ENCODE measurements at places on chromosomes 4 and X.

GRCh38 chr4:145218251-145218650 lies 37.9 kb upstream of the OTUD4 start:
- no peak for DNase-seq

- no peak for DNase-seq
These were observed 4.8 kb upstream of the DAPP1 start for GRCh38 chr4:99811850-99812249.

- peak; percentile 66 for DNase-seq
These were observed 122.5 kb downstream of the PTTG2 start for GRCh38 chr4:38082424-38083385.

DNA sequence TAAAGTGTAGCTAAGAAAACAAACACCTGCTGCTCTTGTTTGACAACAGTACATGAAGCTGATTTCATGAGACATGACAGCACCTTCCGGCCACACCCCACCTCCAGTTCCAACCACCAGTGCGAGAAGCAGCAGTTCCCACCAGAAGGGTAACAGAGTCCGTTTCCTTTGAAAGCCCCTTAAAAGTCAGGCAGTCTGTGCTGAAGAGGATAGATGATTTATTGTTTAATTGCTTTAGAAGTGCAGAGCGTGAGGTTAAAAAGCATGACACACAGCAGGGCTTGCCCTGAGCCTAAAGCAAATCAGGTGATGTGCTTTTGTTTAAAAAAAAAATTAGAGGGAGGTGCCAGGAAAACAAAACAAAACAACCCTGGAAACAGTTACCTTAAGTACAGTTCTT lies 82.6 kb downstream of the HADH start:
- DNase-seq: no peak

- no peak for DNase-seq
These were observed 42.7 kb upstream of the MGST2 start for GRCh38 chr4:139622901-139623381.

DNA sequence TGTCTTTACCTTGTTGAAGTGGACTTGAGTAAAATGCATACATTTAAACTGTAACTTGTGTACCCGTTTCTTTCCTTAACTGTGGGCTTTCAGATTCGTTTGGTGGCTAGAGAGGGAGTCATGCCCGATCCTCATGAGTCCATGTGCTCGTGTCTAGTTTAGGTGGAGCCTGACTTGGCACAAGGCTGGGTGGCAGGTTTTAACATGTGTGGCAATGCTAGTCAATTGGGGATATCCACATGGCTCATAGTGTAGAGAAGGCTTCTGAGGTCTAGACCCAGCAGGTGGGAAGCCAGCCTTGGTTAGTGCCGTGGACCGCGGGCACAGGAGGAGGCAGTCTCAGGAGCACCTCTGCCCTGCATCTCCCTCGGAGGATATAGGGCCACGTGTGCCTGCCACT lies 48.5 kb upstream of the CLCN4 start:
- no peak for DNase-seq

DNA sequence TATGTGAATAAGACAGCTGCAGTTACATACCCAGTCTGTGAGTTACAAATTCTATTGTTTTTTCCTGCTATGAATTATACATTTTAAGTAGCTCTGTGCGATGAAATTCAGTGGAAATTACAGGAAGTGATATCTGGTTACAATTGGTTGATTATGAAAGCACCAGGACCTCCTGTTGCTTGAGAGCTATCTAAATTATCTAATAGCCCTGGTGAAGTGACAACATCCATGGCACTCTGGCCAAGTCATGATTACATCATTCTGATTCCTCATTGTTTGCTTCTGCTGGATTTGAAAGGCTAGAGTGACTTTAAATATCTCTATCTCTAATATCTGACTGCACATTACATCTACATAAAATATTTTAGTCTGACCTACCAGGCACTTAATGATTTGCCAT lies 515.0 kb downstream of the CFAP47 start:
- peak; percentile 62 for DNase-seq

DNA sequence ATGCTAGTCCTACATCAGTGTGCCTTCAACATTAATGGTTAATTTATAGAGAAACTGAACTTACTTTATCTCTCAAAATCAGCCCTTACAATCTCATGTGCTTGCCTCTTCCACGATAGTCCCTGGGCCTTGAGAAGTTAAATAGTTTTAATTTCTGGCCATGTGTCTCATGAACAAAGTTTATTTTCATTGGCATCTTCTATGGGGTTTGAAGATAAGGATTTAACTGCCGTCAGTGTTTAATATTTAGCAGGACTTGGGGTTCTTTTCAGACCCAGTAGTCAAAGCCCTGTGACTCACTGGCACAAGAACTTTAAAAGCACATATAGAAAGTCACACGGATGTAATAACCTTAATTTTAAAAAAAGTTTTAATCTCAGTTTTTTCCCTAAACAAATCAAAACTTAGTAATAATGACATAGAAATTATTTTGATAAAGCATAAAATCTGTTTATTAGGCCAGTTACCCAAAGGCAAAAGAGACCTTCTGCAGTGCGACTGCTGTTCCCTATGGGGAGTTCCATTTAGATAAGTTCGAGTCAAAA lies 10.1 kb upstream of the MPP1 start:
- peak; percentile 12 for DNase-seq

DNA sequence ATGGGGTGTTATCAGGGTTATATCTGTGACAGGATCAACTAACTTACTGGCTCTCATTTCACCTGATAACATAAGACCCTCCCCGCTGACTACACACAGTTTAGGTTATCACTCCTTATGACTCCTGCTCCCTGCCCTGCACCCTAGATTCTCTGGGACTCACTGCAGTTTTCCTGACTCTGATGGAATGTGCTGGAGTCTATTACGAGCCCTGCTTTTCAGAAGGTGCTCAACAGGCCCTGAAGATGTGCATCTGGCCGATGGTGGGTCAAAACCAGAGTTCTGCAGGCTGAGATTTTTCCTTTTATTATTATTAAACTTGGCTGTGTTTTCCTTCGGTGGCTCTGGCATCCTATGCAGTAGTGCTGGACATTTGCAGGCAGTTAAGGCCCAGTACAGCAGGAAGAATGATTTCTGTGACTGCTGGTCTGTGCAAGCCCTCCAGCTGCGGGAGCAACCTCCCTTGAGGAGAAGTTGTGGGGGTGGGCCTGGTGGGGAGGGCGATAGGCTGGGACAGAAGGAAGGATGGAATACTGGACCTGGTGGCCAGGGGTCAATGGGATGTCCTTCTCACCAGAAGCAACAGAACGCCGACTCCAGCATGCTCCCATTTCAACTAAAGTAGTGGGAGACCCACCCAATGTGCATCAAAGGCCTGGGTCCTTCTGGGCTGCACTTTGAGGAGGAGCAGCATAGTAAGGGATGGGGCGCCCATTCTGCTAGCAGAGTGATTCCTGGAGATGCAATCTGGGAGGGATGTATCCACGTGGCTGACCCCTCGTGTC lies 11.0 kb downstream of the SOD3 start:
- DNase-seq: no peak

GRCh38 chr4:181581983-181582382 lies 661.2 kb upstream of the TENM3 start:
- DNase-seq: no peak

- peak; percentile 68 for DNase-seq
These were observed 157.6 kb downstream of the RASL11B start for GRCh38 chr4:53019485-53020382.

- no peak for DNase-seq
These were observed at the start of gene IL2RG for GRCh38 chrX:71111141-71111843. TSS of gene IL2RG (minus strand) at chrX:71111577. CDS start at chrX:71111539, 38 bp downstream.

- no peak for DNase-seq
These were observed 1.5 kb upstream of the CPLX1 start for GRCh38 chr4:827209-828081.

- DNase-seq: no peak
These were observed 107.7 kb downstream of the SMIM20 start for GRCh38 chr4:26021417-26022345.

DNA sequence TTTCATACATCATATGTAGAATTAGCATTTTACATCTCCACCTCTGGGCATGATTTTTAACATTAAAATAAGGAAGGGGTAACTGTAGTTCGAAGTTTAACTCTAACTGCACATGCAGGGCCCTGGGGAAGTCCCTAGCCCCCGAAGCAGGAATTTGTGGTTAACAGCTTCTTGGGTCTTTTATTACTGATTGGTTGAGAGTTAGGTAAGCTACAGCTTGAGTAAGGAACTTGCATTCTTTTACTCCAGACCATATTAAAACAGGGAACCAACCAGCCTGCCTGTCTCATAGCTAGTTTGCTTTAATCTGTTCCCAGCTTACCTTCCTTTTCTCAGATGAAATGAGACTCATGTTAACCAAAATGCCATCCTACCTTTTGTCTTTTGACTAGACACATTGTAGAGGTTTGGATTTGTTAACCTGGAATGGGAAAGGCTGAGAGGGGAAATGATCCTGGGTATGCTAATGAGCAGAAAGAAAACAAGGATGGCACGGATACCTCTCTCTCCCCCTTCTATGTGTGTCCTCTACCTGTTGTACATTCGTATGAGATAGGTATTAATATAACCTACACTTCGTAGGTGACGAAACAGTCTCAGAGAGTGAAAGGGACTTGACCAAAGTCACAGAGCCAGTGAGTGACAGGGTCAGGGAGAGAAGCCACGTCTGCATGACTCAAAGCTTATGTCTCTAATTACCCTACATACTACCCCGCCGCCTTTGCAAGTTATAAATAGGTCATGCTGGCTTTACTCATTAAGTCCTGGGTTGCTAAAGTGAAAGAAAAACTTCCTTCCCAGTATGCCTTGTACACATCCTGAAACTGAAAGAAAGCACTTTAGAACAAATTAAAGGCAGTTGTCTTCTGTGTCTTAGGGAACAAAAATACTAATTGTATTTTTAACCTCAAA lies 119.5 kb upstream of the AFF2 start:
- DNase-seq: peak; percentile 67

- no peak for DNase-seq
These were observed 43.3 kb upstream of the STX18 start for GRCh38 chr4:4585012-4585670.

GRCh38 chrX:274904-275475 lies 6.2 kb upstream of the PLCXD1 start:
- DNase-seq: no peak

DNA sequence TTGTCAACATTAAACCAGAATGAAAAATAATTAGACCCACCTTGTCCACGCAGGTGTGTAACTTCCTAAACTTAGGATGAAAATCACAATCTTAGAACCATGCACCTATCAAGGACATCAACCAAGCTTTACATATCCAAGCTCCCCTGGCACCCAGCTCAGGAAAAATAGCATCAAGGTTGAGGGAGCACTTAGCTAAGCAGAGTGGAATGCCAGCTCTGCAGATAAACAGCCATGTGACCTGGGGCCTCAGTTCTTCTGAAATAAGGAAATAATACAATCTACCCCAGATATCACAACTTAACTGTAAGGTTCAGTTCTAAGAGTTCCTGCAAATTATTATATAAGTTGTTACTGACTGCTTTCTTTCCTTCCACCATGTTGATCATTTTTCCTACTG lies 64.7 kb downstream of the DHX15 start:
- no peak for DNase-seq

- no peak for DNase-seq
These were observed 46.2 kb upstream of the IGFBP7 start for GRCh38 chr4:57156242-57156990.

DNA sequence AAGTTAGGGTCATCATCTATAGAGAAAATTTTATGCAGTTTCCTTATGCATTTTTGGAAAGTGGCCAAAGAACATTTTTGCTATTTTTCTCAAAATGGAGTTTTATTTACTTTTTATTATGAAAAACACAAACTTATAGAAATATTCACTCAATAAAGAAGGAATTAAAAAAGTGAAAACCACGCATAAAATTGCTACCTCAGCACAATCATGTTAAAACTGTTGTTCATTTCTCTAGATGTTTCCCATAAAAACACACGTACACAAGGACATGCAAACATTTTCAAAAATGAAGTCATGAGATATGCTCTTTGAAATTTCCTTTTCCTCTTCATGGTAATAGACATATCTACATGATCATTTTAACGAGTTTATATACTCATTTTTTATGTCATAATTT lies 536.8 kb upstream of the MAGEB18 start:
- no peak for DNase-seq

DNA sequence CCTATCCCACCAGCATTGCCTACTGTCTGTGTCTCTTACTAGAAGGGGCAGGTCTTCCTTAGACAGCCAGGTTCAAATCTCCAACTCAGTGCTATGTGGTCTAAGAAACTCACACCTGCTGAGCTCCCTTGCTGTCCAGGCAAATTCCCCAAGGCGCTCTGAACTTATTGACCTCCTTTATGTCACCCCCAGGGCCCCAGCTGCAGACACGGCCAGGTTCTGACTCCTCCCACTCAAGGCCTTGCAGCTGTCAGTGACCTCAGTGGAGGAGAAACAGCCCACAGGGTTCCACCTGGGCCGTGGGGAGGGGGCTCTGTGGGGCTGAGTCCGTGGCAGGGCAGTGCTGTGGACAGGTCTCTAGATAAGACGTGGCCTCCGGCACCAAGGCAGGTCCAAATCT lies 42.1 kb upstream of the PSAPL1 start:
- DNase-seq: no peak

GRCh38 chr4:162681212-162681611 lies 485.5 kb downstream of the NAF1 start:
- DNase-seq: no peak

GRCh38 chr4:152095701-152096070 lies 334.9 kb upstream of the GATB start:
- DNase-seq: peak; percentile 4

- no peak for DNase-seq
These were observed 129.0 kb downstream of the VSIG4 start for GRCh38 chrX:65910899-65911298.

GRCh38 chr4:66911880-66912279 lies 633.4 kb downstream of the CENPC start:
- DNase-seq: no peak

DNA sequence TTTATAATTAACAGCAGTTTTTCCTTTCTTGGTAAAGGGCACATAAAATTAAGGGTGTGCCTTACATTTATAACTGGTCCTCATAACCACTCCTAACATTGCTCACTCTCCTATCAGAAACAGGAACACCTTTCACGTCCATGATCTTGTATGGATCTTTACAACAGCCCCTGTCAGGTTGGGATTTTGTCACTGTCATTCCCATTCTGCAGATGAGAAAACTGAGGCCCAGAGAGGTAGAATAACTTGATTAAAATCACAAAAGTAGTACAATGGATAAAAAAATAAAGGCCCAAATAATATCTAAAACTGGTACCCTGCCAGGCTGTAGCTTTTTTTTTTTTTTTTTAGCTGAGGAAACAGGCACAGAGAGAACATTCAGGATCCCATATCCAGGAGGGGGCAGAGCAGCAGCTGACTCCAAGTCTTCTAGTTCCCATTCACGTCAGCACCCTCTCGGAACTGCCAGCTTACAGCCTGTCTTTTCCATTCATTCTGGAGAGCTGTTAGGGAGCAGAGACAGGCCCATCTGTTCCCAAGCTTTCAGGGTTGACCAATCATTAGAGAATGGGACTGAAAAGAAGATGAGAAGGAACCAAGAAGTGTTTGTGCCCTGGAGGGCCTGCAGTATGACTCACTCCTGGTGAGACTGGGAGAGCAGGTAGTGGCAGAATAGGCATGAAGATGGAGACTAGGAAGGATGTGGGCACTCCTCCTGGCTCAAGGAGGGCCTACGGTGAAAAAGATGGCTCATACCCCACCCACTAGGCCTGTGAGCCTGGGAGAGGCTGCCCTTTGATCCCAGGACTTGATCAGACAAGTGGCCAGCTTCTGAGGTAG lies 7.3 kb downstream of the SUV39H1 start:
- no peak for DNase-seq
